ENCODE measurements at places on chromosomes 7 and 10. TPM values are rescaled to one million over a fixed set of nuclear protein-coding genes. Genes with fewer than 3 reads are reported as not detected.

- no peak for DNase-seq
Measured at GRCh38 chr7:132117181-132117580, 459.1 kb downstream of the PLXNA4 start.

DNA sequence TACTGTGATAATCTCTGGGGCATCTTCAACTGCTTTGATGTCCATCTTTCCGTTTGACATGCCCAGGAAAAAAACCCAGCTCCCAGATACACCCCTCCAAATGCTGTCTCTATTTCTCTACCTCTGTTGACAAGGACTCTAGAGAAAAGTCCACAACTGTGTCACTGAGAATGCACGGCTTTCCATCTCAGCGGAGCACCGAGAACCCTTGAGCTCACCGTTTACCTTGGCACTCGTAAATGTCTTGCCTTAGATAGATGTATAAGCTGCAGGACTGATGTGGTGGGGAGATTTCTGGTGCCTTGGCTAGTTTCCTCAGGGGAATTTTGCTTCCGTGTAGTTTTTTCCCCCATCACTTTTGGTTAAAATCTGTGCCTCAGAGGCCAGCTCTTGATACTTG lies 7.4 kb upstream of the MAPK8 start:
- DNase-seq = no peak

The RBP3 gene
- not detected for total RNA-seq

GRCh38 chr7:48638041-48638440 lies 286.3 kb upstream of the CDC14C start:
- DNase-seq = no peak

DNA sequence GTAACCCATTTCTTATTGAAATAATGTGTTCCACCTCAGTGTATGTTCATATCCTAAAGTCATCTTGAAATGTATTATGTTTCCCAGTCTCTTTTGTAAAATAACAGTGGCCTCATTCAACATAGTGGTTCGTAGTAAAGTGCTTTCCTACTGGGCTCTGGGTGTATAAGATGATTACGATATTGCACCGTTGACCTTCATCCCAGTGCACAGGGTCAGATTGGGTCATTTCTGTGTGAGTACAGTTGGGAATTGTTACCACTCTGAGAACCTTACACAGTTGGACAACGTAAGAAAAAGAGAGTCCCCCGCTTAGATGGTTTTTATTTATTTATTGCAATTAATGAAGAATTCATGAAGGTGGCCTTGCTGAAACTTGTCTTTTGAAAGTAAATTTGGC lies 135.6 kb downstream of the CHN2 start:
- DNase-seq = no peak

GRCh38 chr7:140675726-140676125 lies 3.0 kb downstream of the ADCK2 start:
- no peak for DNase-seq

DNA sequence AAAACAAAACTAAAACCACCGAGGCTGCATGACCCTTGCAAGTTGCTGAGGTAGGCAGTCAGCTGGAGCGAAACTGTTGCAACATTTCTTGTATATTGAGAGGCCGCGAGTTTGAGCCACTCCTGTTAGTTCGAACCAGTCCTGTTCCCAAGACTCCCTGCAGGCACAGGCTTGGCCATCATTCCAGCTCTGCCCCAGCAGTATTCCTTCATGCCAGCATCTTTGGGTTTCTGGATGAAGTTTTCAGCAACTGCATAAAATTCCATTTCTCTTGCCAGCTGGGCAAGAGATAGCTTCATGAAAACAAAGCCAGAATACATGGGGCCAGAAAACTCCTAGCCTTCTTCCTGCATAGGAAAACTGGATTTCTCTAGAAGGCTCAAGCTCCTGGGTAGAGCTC lies 207.6 kb downstream of the FRMD4A start:
- no peak for DNase-seq

DNA sequence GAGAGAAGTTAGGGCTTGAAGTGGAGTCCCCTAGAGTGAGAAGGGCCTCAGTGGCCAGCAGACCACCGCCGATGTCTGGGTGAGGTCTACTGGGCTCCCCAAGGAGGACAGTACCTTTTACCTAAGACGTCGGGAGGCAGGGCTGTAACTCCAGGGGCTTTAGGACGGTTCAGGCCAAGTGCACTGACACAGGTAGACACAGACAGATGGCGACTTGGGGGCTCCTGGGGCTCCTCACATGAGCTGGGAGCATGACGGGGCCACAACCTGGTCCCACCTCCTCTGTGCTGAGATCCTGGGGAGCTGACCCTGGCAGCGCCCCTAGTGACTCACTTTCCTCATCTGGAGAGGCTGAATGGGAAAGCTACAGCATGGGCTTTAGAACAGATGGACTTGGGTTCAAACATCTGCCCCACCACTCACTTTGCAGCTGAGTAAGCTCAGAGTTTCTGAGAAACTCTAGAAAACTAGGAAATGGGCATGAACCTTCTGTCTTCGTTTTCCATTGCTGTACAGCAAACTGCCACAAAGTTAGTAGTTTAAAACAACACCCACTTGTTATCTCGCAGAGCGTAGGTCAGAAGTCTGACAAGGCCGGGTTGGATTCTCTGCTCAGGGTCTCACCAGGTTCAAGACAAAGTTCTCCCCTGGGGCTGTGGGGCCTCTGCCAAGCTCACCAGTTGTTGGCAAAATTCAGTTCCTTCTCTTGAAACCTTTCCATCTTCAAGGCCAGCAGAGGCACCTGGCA lies 4.7 kb upstream of the COMTD1 start:
- DNase-seq = no peak

The BEND7 gene
- 0.03 TPM for total RNA-seq

DNA sequence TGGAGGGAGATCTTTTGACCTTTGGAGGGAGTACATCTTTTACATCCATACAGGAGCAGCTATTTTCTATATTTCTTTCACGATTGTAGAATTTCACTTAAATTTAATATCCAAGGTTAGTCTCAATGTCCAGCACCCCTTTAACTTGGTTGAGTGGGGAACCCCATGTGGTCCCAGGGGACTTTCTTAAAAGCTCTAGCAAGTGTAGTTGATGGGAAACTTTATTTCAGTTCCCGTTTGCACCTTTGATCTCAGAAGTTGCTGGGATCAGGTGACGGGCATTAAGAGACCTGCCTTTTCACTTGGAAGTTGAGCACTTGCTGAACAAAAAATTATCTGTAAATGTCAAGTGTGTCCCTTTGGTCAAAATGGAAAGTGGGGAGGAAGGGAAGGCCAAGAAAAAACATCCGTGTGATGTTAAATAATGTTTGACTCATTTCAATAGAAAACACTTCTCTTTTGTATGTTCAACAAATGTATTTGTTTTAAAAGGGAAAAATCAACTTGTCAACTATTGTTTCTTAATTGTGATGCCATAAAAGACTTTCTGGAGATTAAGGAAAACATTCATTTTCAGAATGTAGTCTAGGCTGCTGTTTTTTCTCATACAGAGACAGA lies 370.1 kb upstream of the GALNT17 start:
- DNase-seq = no peak

- DNase-seq = no peak
Measured at GRCh38 chr7:143284591-143285469, at the start of gene TMEM139. TMEM139 (plus strand) TSS chr7:143284958; CDS start chr7:143285958, 1,000 bp downstream.

The FBXW4 gene
- total RNA-seq = 23.8 TPM

DNA sequence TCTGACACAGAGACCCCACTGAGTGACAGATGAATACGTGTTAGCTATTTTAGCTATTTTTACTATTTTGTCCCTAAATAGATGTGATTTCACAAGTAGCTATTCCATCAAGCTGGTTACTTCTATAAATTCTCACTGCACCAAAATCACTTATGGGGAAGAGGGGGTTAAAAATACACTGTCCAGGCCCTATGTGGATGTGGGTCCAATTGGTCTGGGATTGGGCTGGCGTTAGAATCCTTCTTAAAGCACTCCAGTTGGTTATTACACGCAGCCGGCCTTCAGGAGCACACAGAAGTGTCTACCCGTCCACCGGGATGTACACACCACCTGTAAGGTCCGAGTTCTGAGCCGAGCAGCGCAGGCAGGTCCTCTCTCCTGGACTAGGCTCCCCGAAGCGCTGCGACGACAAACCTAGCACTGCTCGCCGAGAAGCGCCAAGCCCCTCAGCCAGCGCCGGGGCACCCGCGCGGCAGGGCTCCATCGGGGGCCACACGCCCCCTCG lies 222.3 kb upstream of the MKLN1 start:
- no peak for DNase-seq

- DNase-seq = no peak
Measured at GRCh38 chr10:707456-707855, 18.0 kb upstream of the DIP2C start.

The PHKG1 gene
- total RNA-seq = 1.8 TPM

The MMRN2 gene
- not detected for total RNA-seq

DNA sequence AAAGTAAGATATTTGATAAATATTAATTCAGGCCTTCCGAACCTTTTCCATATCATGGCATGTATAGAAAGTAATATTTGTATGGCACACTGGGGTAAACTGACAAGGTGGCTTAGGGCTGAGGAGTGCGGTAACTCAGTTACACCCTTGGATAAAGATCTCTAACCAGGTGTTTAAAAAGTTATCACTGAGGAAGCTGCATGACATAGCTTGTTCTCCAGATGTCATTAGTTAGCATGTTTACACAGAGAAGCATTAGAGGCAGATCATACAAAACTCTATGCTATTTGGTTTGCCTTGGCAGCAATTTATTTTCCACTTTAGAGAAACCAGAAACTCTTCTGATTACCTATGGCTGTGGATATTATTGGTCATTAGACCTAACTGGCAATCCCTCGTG lies 118.2 kb downstream of the ST7 start:
- DNase-seq = no peak

- DNase-seq = no peak
Measured at GRCh38 chr7:6546498-6547251, 4.6 kb downstream of the GRID2IP start.

DNA sequence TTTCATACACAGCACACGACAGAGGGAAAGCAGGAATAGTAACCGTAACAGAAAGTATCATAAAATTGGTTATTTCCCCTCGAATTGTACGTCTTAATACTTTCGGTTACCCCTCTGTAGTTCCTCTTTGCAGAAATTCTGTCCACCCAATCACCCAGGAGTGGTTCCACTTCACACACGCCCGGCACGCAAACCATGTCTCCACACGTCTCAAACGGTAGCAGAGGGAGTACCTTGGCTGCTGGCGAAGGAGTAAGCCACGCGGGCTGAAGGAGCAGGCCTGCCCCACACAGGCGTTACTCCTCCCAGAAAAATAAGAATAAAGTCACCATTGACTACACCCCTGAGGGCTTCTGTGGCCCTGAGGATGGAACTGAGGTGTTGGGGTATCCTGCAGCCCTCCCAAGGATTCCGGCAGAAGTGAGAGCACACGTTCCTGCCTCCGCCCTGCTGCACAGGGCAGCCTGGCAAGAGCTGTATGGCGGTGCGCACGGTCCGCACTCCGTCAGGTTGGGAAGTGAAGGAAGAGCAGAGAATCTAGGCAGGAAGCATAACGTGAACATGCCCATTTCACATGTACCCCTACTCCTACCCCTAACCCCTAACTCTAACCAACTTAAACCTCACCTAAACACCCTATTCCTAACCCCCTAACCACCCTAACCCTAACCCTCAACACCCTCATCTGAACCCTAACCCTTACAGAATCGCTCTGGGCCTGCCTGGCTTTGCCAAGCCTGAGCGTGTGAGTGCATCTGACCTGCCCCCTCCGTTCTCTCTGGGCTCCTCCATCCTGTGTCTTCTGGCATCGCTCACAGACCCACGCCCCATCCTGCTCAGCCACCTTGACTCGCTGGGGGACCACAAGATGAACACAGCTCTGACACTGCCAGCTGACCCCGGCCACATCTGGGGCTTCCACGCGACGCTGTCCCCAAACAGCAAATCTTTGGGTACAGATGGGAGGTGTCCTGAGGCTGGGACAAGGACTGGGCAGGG lies 18.2 kb downstream of the GPR146 start:
- no peak for DNase-seq

- DNase-seq = no peak
Measured at GRCh38 chr10:56973766-56974165, 612.7 kb upstream of the ZWINT start.

GRCh38 chr7:30200591-30200990 lies 65.8 kb downstream of the MTURN start:
- DNase-seq = no peak

DNA sequence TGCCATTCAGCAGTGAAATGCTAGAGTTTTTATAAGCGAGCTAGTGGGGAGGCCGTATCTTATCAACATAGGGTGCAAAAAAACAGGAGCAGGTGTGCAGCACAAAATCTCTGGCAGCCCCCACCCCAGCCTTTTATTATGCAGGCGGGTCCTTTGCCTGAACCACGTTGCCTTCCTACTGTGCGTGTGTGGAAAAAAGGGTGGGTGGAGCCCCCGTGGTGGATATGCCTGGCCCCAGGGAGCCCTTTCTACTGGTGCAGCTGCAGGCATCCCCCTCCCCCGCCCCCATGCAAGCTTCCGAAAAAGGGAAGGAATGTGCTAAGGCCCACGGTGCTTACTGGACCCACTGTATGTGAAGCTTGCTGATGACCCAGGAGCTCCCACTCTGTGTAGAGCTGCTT lies 175.9 kb downstream of the USP6NL start:
- no peak for DNase-seq

DNA sequence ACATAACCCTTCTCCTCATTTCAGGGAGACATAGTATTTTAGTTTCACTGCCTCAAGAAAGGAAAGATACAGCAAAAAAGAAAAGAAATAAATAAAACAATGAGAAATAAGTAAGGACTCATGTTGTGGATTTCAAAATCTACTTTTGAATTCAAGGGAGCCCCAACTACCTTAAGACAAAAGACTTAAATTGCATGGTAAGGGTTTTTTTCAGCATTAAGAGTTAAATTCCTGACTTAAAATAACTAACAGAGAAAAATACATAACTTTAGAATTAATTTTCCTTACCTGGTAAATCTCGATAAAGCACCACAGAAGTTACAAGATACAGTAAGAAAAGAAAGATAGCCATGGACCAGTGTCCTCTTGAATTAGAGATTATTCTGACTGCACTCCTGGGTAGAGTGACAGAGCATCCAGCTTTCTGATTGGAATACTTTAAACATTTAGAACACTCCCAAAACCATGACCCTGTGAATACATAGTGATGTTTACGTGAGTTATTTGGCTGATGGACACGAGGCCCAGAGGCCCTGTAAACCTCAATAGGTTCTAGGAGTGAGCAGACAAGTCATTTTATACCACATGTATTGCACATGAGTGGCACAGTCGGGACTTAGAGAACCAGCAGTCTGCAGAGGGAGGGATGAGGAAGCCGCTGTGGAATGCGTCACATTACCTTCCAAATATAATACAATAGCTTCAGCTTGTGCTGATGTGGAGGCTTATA lies 292.5 kb upstream of the SEMA3C start:
- DNase-seq = no peak

DNA sequence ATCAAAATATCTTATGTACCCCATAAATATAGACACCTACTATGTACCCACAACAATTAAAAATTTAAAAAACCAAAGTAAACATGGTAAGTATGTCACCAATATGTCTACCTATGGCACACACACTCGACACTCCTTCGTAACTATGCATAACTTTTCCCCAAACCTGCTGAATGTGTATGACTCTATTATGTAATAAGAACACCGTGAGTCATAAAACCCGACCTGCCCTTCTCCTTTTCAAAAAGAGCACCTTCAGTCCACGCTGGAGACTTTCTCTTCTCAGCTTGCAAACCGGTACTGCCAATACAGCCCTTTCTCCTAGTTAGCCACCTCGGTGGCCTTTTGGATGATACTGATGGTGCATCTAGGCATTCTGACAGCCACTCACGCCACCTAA lies 186.3 kb downstream of the PRPF18 start:
- DNase-seq = no peak

The ANKRD30A gene
- not detected for total RNA-seq

Data from activated T-cell treated with anti-CD3 and anti-CD28 coated beads, Interleukin-2, amount 50 U/mL, for 4 hours (primary cell).